Left cardiac atrium (tissue), 4 donors: ENCODE measurements at places on chromosomes 13 and 19.

- no peak for DNase-seq
Observed at GRCh38 chr19:37362733-37363132, 8.2 kb upstream of the ZNF527 start.

GRCh38 chr13:41960211-41960636 is 685 bp downstream of the VWA8 start:
- no peak for DNase-seq

DNA sequence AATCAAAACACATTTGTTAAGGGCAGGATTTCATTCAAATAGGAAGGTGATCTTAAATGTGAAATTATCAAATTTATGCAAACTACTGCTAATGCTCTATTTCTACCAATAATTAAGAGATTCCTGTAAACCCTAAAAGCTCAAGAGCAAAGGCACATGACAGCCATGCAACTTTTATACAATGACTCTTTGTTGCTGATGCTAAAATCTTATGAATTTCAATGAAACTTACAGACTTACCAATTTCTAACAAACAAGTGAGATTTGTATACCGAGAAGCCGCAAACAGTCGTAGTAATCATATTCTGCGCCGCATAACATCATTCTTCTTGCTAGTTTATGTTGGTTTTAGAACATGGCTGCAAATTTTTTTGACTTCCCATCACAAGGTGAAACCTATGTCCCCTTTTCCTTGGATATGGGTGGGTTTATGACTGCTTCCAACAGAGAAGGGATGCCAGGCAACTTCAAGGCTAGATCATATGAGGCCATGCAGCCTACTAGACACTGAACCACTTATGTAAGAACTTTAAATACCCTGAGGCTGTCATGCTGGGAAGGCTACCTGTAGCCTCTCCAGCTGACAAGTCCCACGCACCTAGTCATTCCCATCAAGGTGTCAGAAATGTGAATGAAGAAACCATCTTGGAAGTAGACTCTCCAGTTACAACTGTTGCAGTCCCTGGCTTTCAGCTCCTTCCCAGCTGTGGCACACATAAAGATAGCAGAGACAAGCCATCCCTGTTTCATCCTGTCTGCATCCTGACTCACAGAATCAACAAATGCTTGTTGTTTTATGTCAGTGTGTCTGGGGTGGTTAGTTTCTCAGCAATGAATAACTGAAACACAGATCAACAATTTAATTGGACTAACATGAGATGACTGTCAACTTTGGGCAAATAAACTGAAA is 42.0 kb downstream of the LNX2 start:
- no peak for DNase-seq

GRCh38 chr19:2524840-2525723 is 49.2 kb downstream of the GADD45B start:
- DNase-seq = no peak
